Fibroblast of pulmonary artery (primary cell): ENCODE measurements at places on chromosomes 4 and X.

DNA sequence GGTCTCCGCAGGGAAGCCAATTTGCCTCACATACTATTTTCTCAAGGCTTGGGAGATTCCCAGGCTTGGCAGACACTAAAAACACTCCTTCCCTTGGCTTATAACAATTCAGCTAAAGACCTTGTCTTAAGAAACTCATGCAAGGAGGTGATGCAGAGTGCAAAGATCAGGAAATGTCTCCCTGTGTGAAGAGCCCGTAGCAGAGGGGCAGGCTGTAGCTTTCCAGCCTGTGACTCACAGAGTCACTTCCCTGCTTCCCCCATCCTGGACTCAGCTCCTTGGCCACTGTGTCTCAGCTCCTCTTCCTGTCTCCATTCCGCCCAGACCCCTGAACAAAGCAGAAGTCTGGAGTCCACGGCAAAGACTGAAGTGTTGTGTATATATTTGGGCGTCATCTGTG is 56.1 kb downstream of the KDR start:
- peak; percentile 86 for DNase-seq

GRCh38 chr4:4859325-4859798 is at the start of gene MSX1:
TSS of gene MSX1 (plus strand) at chr4:4859665. CDS start at chr4:4859900, 235 bp downstream.
- peak; percentile 77 for DNase-seq

GRCh38 chr4:52059372-52059771 is 8.3 kb downstream of the SPATA18 start:
- DNase-seq = peak; percentile 97

DNA sequence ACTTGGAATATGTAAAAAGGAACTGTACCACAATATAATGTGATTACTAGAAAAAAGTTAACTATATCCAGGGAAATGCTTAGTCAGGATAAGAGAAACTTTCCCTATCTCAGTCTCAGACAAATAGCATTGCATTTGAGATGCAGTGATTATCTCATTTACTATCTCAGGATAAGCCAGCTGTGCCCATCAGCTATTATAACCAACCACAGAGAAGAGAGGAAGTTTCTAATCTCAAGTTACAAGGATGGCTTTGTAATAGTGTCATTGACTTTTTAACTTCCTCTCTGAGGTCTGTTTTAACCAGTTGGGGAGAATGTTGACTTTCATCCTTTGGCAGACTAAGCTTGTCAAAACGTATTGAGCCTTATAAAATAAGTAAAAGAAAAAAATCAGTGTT is 56.5 kb downstream of the SNX25 start:
- DNase-seq = no peak

DNA sequence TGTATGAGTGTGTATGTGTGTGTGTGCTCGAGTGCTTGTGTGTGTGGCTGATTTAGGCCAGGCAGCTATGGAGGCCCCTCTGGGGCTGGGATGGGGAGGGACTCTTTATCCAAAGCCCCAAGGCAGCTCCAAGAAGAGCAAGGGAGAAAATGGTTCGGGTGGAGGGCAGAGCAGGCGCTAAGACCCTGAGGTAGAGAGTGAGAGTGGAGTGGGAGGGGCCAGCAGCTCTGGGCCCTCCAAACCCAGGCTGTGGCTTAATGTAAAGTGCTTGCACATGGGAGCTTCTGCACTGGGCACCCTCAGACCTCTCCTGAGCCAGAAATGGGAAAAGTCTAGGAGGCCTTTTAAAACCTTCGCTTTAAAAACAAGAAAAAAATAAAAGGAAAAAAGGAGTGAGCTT is 233.5 kb upstream of the PSAPL1 start:
- no peak for DNase-seq

- no peak for DNase-seq
These were observed 173.5 kb downstream of the DCLK2 start for GRCh38 chr4:150251752-150252190.

DNA sequence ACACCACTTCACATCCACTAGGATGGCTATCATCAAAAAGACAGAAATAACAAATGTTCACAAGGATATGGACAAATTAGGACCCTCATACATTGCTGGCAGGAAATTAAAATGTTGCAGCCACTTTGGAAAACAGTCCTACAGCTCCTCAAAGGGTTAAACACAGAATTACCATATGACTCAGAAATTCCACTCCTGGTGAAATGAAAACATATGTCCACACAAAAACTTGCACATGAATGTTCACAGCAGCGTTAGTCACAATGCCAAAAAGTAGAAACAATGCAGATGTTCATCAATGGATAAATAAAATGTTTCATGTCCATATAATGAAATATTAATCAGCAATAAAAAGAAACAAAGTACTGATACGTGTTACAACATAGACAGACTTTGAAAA is 15.1 kb downstream of the S100G start:
- DNase-seq = peak; percentile 67

GRCh38 chr4:57151481-57151880 is 41.3 kb upstream of the IGFBP7 start:
- DNase-seq = peak; percentile 32
